ENCODE measurements at places on chromosomes 7 and 10. TPM values are rescaled to one million over a fixed set of nuclear protein-coding genes. Genes with fewer than 3 reads are reported as not detected.

DNA sequence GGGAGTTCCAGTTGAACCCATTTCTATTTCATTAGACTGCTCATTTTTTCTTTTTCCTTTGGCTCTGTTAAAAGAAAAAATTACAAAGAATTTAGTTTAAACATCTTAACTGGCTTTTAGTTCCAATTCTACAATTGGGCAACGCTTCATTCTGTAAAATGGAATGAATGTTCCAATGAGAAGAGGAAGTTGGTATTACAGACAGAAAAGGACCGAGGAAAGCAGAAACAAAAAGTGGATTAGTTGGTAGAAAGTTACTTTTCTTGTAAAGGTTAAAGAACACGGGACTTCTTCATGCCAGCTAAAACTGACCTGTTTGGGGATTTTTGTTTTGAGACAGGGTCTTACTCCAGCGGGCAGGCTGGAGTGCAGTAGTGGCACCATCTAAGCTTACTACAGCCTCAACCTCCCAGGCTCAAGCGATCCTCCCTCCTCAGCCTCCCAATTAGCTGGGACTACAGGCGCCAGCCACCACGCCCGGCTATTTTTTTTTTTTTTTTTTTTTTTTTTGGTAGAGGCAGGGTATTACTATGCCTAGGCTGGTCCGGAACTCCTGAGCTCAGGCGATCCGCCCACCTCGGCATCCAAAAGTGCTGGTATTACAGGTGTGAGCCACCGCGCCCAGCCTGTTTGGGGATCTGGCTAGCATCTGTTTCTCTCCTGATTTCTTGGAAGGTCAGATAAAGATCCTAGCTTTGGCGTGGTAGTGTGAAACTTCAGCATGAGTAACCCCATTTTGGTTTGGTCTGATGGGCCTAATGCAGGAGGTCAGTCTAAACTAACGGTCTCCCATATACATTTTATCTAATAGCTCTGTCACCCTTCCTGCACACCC is 1.3 kb upstream of the VDAC2 start:
- DNase-seq, result no peak
- H3K4me3 ChIP-seq, result peak overlapping the region; percentile 90
- H3K4me1 ChIP-seq, result peaks cover 14% of the 10 kb centered on the region
- H3K27ac ChIP-seq, result peak overlapping the region; percentile 93
- H3K36me3 ChIP-seq, result peaks cover 37% of the 10 kb centered on the region

Gene PRSS37
- total RNA-seq, result not detected

GRCh38 chr10:45000752-45001380 is at the start of gene ZNF22:
TSS of gene ZNF22 (plus strand) at chr10:45000923. CDS start at chr10:45003369, 2,446 bp downstream.
- peaks cover 56% of the 10 kb centered on the region for H3K4me1 ChIP-seq
- DNase-seq, result peak; percentile 95
- peak within 1 kb of the TSS; percentile 91 for H3K27ac ChIP-seq
- H3K4me3 ChIP-seq, result peak within 1 kb of the TSS; percentile 71
- no peaks in the 10 kb centered on the region for H3K27me3 ChIP-seq

GRCh38 chr7:50791938-50792341 is 9.2 kb upstream of the GRB10 start:
- no peaks in the 10 kb centered on the region for H3K36me3 ChIP-seq
- H3K27me3 ChIP-seq, result peaks cover 12% of the 10 kb centered on the region
- peak overlapping the region; percentile 45 for H3K4me3 ChIP-seq
- peaks cover 8% of the 10 kb centered on the region for H3K4me1 ChIP-seq
- no peak overlapping the region for H3K27ac ChIP-seq

DNA sequence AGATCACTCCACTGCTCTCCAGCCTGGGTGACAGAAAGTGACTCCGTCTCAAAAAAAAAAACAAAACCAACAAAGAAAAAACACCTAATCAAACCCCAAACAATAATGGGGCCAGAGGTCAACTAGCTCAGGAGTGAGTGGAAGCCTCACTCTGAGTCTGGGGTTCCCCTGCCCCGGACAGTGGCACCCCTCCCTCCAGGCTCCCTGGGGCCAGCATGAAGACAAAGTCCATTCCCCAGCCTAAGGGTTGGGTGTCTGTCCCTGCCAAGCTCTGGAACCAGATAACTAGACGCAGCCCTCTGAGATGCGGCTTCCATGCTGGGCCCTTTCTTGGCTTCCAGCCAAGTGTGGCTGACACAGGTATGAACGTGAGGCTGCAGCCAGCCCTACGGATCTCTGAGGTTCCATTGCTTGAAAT is 1.7 kb upstream of the FUOM start:
- H3K4me1 ChIP-seq, result peaks cover 10% of the 10 kb centered on the region
- no peak overlapping the region for H3K4me3 ChIP-seq
- no peak overlapping the region for H3K27ac ChIP-seq
- no peak for DNase-seq

Gene SPDYE9
- not detected for total RNA-seq

GRCh38 chr10:4982764-4983226 is 19.6 kb downstream of the AKR1C1 start:
- H3K4me1 ChIP-seq, result 0 out of 2 replicates have a peak, but pooled peaks cover 3% of the 10 kb centered on the region
- no peak for DNase-seq
- H3K27ac ChIP-seq, result no peak overlapping the region
- no peak overlapping the region for H3K4me3 ChIP-seq

Gene PTPRE
- total RNA-seq, result 1.0 TPM

Gene SLC29A4
- total RNA-seq, result 8.7 TPM

DNA sequence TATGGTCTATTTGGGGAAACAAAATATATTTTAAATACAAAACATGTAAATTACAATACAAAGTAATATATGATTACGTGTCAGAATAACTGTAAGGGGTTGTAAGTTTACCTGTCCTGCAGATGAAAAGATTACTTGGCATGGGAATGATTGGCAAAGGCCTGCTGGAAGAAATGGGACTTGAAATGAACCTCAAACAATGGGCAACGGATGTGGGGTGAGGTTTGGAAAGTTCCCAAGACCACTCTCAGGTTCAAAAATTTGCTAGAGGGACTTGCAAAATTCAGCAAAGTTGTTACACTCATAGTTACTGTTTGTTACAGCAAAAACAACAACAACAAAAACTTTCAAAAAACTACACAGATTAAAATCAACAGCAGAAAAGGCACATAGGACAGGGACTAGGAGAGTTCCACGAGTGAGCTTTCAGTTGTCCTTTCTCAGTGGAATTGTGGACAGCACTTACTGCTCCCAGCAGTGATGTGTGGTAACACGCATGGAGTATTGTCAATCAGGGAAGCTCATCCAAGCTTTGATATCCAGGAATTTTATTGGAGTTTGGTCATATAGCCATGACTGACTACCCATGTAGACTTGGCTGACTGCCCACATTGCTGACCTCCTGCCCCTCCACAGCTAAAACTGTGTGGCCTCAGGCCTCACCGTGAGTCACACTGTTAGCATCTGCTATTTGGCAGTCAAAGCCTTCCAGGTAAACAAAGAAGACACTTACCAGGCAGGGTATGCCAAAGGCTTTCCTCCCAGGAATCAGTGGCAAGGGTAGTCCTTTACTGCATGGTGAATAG is 43.8 kb downstream of the EXOC6 start:
- H3K4me3 ChIP-seq, result no peak overlapping the region
- peak overlapping the region; percentile 80 for H3K27ac ChIP-seq
- H3K4me1 ChIP-seq, result peaks cover 57% of the 10 kb centered on the region
- peak; percentile 98 for DNase-seq
- no peaks in the 10 kb centered on the region for H3K27me3 ChIP-seq
- H3K36me3 ChIP-seq, result no peaks in the 10 kb centered on the region

GRCh38 chr7:3787717-3788264 is 486.7 kb downstream of the SDK1 start:
- no peak overlapping the region for H3K27ac ChIP-seq
- no peaks in the 10 kb centered on the region for H3K4me1 ChIP-seq
- H3K4me3 ChIP-seq, result no peak overlapping the region

DNA sequence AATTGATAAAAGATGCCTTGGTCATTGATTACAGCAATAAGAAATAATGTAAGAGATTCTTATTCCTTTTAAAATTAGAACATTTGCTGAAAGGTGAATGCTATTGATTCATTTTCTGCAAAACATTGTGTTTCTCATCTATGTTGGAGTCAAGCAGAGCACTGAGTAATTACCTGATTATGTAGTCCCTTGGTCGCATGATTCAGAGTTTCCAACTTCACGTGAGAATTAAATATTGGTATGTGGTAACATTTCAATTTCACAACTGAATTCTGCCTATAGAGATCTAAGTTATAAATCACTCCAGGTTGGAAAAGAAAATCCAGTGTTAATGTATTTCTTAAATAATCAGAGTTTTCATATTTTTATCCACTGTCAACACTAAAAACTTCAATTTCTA is 701.4 kb downstream of the PHTF2 start:
- H3K27me3 ChIP-seq, result no peaks in the 10 kb centered on the region
- H3K27ac ChIP-seq, result no peak overlapping the region
- H3K4me3 ChIP-seq, result no peak overlapping the region
- no peaks in the 10 kb centered on the region for H3K4me1 ChIP-seq

DNA sequence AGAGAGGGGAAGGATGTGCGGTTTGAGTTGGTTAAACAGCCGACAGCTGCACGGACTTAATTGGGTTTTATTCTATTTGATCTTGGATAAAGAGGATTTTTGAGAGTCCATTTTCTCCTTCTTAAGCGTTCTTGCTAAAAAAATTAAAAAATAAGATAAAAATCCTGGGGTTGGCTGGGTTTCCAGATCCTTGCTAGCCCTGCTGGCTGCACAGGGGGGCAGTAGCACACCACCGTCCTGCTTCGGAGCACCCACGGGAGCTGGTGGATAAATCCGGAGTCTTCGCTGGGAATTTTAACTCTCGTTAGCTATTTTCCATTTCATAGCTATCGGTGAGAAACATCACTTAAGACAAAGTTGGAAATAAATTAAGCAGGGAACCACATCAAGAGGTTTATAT is 792.0 kb downstream of the TYW1 start:
- H3K27ac ChIP-seq, result no peak overlapping the region
- H3K4me1 ChIP-seq, result no peaks in the 10 kb centered on the region
- no peaks in the 10 kb centered on the region for H3K36me3 ChIP-seq
- DNase-seq, result no peak

DNA sequence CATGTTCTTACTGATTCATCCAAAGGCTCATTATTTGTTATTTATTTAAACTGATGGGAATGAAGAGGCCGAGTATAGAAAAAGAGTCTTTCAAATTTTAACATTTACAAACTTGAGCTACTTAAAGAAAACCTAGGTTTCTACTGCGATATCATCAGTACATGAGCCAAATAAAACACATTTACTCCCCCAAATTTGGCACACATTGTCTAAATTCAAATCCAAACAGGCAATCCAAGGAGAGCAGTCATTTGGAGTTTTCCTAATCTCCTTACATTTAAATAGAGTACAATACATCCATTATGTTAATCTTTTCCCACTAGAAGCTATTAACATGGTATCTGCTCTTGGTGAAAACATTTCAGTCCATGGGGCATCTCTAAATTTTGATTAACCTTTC is 2.2 kb downstream of the NMT2 start:
- no peak overlapping the region for H3K27ac ChIP-seq
- peak overlapping the region; percentile 94 for H3K4me3 ChIP-seq
- no peaks in the 10 kb centered on the region for H3K27me3 ChIP-seq
- H3K36me3 ChIP-seq, result peaks cover 2% of the 10 kb centered on the region
- peaks cover 21% of the 10 kb centered on the region for H3K4me1 ChIP-seq

GRCh38 chr7:81370822-81371221 is 399.0 kb downstream of the HGF start:
- no peak overlapping the region for H3K27ac ChIP-seq
- no peak for DNase-seq
- H3K36me3 ChIP-seq, result no peaks in the 10 kb centered on the region
- H3K4me1 ChIP-seq, result no peaks in the 10 kb centered on the region
- no peaks in the 10 kb centered on the region for H3K27me3 ChIP-seq
- H3K4me3 ChIP-seq, result no peak overlapping the region

GRCh38 chr7:64515781-64516180 is 47.1 kb downstream of the ZNF680 start:
- no peak overlapping the region for H3K27ac ChIP-seq
- no peak overlapping the region for H3K4me3 ChIP-seq
- no peaks in the 10 kb centered on the region for H3K4me1 ChIP-seq
- no peak for DNase-seq
- no peaks in the 10 kb centered on the region for H3K27me3 ChIP-seq

DNA sequence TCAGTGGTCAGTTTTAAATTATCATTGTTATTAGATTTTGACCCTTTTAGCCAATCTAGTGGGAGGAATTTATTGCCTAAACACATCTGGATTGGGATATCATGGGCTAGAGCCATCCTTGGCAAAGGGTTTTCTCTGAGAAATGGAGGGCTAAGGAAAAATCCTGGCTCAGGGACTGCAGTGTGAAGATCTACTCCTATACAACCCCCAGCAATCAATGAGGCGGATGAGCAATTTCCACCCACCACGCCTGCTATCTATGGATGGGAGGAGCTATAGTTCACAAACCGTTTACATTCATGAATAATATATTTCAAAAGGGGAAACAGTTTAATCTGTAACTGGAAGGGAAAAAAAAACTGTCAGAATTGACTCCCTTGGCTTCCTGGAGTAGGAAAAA is 2.7 kb downstream of the CAV1 start:
- H3K36me3 ChIP-seq, result peaks cover 55% of the 10 kb centered on the region
- DNase-seq, result no peak
- H3K4me1 ChIP-seq, result peaks cover 56% of the 10 kb centered on the region
- H3K27me3 ChIP-seq, result no peaks in the 10 kb centered on the region
- H3K27ac ChIP-seq, result peak overlapping the region; percentile 55
- peak overlapping the region; percentile 57 for H3K4me3 ChIP-seq

Gene KLF14
- total RNA-seq, result not detected

DNA sequence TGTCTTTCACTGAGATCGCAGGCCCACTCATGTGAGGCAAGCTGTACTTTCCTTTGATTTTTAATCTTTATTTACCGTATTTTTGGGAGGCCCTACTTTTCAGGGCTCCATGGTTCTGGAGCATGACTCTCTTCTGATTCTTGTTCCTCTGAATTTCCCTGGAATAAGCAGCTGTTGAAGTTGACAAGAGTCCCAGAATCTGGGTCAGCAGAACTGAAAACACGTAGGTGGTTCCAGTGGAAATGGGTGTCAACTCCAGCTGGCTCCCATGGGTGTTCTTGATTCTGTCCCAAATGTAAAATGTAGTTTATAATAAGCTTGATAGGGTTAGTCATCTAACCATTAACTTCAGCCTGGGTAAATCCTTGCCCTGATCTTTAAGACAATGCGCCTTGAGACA is 409.4 kb downstream of the GATA3 start:
- H3K27me3 ChIP-seq, result no peaks in the 10 kb centered on the region
- no peak for DNase-seq

Gene CDK14
- 20.8 TPM for total RNA-seq

DNA sequence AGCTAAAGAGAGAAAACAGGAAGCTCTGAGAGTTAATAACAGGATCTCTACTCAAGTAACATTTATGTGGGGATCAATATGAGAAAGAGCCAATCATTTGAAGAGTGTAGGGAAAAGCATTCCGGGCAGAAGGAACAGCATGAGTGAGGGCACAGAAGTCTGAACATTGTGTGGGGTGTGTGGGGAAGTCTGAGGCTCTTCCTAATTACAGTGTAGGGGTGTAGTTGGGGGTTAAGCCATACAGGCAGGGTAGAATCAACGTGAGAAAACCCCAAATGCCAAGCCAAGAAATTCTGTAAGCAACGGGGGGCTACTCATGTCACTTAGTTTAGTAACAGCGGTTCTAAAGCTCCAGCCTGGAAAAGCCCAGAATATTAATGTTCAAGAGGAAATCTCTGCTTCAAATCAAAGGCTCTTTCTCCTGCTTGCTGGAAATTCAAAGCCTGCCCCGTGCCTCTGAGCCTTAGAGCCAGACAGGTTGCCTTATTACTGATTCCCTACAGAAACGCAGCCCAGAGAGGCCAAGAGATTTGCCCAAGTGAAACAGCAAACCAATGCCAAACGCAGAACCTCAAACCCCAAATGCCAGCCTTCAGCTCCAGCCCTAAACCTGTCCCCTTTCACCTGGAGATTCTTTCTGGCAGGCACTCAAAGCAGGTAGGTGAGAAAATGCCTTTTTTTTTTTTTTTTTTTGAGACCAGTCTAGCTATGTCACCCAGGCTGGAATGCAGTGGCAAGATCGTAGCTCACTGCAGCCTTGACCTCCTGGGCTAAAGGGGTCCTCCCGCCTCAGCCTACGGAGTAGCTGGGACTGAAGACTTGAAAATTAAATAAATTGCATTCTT is 36.1 kb downstream of the DNAJB12 start:
- no peaks in the 10 kb centered on the region for H3K36me3 ChIP-seq
- no peak for DNase-seq
- H3K4me1 ChIP-seq, result peaks cover 49% of the 10 kb centered on the region
- H3K27me3 ChIP-seq, result no peaks in the 10 kb centered on the region
